ENCODE measurements at places on chromosomes 3 and 15. TPM values are rescaled to one million over a fixed set of nuclear protein-coding genes. Genes with fewer than 3 reads are reported as not detected.

Gene NME9
- total RNA-seq, result 0.59 TPM

GRCh38 chr3:197600796-197601565 lies 45.2 kb upstream of the BDH1 start:
- DNase-seq, result no peak

DNA sequence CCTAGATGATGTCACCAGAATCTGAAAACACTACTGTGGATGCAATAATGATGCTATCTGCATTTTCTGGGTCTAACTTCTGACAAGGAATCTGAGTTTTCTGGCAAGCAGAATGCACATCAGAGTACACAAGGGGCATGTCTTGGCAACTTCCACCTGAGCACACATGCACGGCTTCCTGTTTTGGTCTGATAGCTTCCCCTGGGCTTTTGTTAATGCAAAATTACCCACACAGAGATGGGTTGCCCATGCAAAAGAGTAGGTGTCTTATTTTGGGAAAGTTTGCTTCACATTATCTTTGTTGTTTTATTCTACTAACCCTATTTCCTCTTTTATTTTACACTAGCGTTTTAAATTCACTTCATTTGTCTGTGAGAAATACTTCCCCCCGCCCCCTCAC lies 74.2 kb upstream of the SATB1 start:
- no peak for DNase-seq

Gene SEMA3G
- 9.1 TPM for total RNA-seq

DNA sequence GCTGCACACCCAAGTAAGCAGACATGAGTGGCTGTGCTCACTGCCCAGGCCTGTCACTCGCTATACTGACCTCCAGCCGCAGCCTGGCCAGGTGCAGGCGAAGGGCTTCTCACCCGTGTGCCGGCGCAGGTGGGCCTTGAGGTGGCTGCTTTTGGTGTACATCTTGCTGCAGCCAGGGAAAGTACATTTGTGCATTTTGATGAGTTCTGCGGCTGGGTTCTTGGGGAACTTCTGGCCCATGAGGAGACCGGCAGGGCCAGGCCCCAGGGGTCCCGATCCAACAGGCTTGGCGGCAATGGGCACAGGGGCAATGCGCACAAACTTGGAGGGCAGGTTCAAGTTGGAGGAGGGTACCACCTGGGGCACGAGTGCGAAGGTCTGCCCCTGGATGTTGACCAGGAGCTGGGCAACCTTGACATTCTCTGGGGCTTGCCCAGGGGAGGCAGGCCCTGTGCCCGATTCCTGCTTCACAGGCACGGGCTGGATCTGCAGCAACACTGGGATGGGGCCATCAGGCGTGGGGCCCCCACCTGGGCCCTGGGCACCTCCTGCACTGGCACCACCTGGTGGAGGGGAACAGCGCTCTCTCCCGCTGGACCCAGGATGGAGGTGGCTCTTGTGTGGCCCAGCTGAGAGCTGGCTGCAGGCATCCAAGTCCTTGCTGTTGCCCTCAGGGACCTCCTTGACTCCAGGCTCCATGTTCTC lies 5.3 kb downstream of the KLF15 start:
- DNase-seq, result no peak
